ENCODE measurements at places on chromosomes 2 and 18.

GRCh38 chr18:54958704-54959625 is at the start of gene CCDC68:
CCDC68 (minus strand) TSS chr18:54959461; CDS start chr18:54942791, 16,670 bp downstream.
- no peak for DNase-seq

DNA sequence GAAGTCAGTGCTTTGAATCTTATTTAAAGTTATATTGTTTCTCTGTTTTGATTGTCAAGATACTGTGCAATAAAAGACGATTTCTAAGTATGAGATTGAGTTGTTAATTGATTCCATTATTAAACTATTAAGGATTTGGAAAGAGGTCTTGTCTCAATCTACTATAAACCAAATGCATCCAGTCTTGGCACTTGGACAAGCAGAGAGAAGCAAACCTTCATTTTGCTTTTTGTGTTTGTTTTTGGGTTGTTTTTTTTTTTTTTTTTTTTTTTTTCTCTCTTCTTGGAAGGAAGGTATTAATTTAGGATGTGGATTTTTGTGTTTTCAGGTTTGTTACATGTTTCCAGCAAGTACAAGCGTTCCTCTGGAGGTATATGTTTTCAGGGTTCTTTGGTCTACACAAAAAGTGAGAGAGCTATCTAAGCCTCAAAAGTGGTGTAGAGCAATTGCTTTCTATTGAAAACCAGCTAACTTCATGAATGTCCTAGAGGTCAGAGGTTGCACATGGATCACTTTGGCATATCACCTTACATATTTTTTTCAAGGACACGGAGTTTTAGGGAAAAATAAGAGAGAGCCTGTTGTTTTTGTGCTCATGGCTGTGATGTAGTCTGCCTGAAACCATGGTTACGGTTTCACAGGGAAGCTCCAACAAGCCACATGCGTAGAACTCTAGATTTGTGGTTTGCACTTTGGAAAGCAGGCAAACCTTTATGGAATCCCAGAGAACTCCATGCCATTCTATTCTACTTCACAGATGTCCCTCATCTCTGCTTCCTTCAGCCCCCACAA is 1.8 kb downstream of the PRKCE start:
- DNase-seq, result peak; percentile 4

DNA sequence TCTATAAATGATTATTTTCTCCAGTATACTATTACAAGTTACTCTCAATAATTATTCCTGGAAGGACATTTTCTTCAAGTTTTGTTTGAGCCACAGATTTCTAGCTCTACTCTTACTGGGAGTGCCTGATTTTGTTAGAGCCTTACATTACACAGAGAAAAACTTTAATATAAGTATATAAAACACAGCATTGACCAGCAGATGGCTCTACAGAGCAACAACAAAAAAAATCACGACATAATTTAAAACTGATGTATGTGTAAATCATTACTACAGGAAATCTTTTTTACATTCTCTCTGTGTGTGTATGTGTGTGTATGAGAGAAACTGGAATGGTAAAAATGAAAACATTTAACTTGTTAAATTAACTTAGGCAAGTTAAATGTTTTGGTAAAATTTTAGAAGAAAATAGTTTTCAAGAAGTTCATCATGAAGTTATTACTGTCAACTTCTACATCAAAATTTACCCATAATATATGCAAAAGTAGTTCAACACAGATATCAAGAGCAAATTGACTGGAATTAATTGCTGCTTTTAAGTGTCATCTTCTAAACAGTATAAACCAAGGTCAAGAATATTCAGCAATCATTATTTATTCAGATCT is 103.3 kb downstream of the MDH1 start:
- DNase-seq, result peak; percentile 59

DNA sequence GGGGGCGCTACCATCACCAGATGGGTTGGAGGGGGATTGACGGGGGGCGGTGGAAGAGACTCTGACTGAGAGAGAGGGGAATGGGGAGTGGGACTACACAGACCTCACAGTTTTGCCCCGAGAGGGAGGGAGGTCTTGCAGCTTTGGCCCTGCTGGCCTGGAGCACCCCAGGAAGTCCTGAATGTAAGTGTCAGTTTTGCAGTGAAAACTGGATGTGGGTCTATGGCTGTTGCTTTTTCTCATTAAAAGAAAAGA is 2.4 kb downstream of the TCF7L1 start:
- no peak for DNase-seq

DNA sequence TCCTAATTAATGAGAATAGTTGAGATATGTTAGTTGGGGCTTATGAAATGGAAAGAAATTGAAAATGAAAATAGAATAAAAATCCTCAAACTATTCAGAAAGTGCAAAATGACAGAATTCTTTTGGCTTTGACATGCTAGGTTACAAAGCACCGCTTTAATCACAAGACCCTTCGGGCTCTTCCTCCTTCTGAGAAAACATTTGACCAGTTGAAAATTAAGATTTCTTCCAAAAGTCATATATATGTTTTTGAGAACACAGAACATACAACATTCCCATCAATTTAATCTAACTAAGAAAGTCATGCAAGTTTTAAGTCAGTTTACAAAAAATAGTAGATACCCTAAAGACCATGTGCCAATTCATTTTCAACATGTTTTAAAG is 2.2 kb upstream of the SLC40A1 start:
- DNase-seq, result no peak

GRCh38 chr2:3751806-3752205 is 48.4 kb downstream of the DCDC2C start:
- DNase-seq, result no peak

- DNase-seq, result peak; percentile 19
Observed at GRCh38 chr2:33321236-33321771, 155.1 kb upstream of the RASGRP3 start.

DNA sequence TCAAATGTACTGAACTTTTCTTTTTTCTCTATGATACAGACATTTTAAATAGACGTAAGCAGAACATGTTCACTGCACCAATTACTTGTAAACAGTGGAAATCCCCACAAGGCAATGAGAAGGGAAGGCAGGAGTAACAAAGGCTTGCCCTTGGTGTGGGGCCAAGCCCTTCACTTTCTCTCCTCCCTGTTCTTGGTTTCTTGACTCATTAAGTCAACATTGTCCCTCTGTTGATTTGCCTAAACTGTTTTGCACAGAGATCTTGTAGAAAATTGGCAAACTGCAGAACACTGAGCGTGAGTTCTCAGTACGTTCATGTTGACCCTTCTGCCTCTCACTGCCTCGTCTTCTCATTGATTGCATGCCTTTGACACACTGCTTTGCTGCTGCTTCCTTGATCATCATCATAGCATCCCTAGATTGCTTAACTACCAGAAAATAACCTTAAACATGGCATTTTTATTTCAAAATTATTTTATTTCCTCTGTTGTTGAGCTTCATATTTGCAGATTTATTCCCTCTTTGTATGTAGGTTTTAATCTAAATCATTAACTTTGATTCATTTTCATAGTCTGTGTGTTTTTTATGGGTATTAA is 257.7 kb downstream of the PTGR3 start:
- DNase-seq, result peak; percentile 97

DNA sequence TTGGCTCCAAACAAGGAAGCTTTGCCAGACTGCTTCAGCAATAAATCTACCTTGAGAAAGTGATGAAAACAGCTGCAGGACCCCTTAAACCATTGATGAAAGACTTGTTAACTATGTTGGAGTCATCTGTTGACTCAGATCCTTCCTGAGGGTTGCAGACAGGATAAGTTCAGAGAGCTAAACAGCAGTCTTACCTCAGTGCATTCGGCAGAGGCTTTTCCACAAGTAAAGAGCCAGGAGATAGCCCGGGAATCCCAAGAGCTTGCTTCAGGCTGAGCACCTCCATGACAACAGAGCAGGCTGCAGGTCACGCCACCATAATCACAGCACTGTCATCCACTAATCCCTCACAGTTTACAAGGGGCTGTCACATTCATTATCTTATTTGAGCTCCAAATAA is 23.7 kb downstream of the KIAA2012 start:
- peak; percentile 28 for DNase-seq

- DNase-seq, result no peak
Observed at GRCh38 chr2:207960090-207960489, 65.2 kb downstream of the PLEKHM3 start.

DNA sequence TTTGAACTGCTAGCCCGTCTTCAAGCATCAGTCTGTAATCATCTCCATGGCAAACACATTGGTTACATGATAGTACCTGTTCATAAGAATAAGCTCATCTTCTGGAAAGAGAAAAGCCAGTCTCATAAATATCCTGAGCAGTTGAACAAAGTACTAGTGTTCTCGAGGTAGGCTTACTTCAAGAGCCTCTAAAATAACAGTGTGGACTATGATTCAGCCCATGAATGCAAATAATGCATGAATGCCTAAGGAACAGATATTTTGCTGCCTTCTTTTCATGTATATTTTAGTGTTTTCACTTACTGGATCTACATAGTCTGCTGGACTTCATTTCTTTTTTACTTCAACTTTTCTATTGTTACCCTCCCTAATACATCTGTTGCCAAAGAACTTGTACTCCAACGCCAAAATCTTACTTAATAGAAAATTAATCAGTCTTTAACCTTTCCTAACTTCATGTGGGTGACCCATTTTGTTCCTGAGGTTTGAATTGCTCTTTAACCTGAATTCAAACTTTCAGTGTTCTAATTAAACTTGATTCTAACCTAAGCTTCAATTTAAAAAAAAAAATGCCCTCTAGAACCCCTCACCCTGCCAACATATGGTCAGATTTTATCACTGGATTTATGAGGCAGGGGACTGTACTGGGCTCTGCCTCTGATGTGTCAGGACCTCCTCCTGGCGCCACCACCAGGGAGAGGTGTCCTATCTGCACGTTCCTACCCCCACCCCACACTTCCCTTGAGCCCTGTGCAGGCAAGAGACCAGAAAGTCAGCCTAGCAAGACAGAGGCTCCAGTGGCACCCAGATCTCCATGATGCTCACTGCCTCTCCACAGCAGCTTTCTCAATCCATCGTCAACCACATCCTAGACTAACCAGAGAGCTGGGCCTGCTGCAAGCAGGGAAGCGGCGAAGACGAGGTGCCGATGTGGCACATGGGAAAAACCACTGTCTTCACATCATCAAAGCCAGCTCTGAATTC is 264.7 kb upstream of the ID2 start:
- peak; percentile 44 for DNase-seq

All from renal cortical epithelial cell (primary cell).